ENCODE measurements at places on chromosomes 6 and 20.

DNA sequence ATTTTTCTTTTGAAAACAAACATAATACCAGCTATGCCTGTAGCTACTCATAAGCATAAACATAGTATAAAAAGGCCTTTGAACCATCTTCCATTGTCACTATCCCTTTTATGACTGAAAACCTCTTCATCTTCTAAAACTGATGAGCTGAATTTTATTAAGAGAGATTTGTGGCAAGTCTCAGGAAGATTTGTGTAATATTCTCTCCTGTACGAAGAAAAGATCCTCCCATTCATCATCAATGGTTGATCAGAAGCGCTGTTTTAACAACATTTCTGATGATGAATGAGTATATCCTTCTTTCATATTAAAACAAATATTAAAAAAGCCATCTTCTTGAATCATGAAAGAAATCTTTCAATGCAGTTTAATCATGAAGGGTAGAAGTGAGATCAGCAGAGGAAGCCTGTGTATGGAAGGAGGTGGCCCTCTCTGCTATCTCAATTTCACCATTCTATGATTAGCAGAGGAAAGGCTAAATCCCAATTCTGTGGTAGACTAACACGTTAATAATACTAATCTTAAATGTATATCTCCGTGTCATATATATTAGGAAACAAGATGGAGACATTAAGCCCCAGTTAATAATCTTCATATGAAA is 430.2 kb downstream of the FRK start:
- no peak for DNase-seq

GRCh38 chr20:51335329-51335841 is 207.1 kb downstream of the NFATC2 start:
- DNase-seq = peak; percentile 56

DNA sequence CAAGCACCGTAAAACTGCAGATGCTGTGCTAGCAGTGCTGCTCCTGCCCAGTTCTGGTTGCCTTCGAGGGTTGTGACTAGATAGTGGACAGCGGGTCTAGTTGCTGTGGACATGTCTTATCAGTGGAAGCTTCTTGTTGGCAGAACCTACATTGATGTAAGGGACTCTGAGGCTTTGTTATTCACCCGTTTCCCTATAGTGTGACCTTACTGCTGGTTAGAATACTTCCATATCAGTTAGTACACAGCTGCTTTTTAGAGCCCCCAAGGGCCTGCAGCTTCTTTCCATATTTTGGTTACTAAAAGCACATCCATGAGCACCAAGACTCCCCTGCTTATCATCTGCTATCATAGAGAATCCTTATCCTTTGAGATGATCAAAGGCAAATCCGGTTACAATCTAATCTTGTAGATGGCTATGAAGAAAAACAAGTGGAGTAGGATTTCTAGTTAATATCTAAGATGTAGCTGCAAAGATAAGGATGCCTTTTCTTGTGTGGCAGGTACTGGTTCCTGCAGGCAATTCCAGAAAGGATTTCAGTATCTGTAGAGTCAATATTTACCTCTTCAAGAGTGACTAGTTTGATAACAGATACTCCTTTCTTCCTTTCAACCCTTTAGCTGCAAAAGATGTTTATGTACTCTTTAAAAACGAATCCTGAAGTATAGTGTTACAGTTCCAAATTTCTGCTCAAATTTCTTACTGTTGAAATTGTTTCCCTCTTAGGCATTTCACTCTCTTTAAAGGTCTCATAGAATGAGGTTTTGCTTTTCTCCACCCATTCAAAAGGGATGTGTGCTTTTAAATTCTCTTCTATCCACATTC is 163.6 kb downstream of the JARID2 start:
- DNase-seq = no peak

GRCh38 chr6:41675176-41675775 is 37.0 kb downstream of the MDFI start:
- DNase-seq = no peak

- no peak for DNase-seq
Observed at GRCh38 chr6:46263707-46264086, 92.9 kb upstream of the ENPP5 start.

DNA sequence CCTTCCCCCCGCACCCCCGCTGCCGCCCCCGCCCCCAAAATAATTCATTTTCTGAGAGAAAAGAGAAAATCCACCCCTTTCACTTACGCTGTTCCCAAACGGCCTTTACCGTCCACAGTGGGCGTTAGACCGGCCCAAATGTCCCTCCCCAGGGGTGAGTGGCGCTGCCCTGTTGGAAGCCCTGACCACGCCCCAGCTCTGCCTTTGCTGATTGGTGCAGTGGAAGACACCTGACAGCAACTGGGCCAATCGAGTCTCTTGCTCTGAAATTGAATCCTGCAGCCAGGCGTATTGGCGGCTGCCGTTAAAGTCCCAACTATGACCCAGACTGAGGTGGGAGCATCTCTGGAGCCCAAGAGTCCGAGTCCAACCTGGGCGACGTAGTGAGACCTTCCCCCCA is 15.7 kb downstream of the ZFP64 start:
- no peak for DNase-seq

- no peak for DNase-seq
Observed at GRCh38 chr6:158831571-158831970, 12.4 kb upstream of the EZR start.

DNA sequence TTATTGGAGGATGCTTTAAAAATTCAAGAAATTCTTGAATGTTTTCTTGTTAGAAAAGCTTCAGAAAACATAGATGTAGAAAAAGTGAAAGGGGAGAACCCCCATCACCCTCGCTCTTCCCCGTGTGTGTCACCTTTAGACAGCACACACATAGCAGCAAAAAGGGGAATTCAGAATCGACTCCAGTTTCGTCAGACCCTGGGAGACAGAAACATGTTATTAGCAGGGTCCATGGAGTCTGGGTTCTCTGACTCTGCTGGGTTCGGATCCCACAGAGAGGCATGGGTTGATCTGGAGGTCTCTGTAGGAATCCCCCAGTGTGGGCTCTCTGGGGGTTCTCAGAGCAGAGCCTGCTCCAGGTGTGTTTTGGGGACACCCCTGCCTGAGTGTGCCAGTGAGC is 43.7 kb downstream of the ARHGAP40 start:
- peak; percentile 70 for DNase-seq

- no peak for DNase-seq
Observed at GRCh38 chr6:126720304-126720703, 380.4 kb downstream of the CENPW start.

- no peak for DNase-seq
Observed at GRCh38 chr6:17490724-17491123, 97.3 kb downstream of the CAP2 start.

GRCh38 chr6:74343804-74344203 is 647.8 kb downstream of the CD109 start:
- no peak for DNase-seq

DNA sequence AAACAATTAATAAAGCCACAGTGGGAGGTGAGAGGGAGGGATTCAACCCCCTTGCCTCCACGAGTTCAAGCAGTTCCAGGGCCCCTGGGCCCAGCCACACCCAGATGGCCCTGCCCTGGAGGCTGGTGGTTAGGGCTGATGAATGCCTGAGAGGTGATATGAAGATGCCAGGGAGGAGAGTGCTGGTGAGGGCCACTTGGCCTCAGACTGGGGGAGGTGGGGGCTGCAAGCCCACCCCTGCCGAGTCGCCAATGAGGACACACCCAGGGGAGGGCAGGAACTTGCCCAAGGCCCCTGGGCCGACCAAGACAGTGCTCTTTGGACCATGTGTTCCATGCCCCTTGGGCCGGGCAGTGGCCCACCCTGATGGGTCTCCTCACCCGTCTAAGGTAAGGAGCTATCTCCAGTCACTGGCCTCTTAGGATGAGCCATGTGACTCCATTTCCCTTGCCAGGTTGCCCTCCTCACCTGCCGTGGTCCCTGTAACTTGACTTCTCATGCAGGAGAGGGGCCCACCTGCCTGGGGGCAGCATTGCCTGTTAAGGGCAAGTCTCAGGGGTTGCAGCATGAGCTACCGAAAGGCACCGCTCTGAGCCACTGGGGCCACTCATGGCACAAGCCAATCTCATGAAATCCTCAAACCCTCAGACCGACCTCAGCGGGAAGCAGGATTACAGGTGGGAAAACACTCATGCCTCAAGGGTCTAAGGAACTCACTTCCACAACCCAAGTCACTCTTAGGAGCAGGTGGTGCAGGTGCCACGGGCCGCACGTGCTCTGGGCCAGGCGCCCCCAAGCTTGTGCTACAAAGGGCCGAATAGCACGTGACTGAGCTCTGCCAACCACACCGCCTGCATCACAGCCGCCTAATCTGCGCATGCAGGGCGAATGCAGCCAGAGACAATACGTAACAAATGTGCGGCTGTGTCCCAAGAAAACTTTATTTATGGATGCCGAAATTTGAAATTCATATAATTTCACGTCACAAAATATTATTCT is 147.4 kb upstream of the MLN start:
- no peak for DNase-seq

- DNase-seq = no peak
Observed at GRCh38 chr20:14751191-14751590, 413.8 kb upstream of the FLRT3 start.

DNA sequence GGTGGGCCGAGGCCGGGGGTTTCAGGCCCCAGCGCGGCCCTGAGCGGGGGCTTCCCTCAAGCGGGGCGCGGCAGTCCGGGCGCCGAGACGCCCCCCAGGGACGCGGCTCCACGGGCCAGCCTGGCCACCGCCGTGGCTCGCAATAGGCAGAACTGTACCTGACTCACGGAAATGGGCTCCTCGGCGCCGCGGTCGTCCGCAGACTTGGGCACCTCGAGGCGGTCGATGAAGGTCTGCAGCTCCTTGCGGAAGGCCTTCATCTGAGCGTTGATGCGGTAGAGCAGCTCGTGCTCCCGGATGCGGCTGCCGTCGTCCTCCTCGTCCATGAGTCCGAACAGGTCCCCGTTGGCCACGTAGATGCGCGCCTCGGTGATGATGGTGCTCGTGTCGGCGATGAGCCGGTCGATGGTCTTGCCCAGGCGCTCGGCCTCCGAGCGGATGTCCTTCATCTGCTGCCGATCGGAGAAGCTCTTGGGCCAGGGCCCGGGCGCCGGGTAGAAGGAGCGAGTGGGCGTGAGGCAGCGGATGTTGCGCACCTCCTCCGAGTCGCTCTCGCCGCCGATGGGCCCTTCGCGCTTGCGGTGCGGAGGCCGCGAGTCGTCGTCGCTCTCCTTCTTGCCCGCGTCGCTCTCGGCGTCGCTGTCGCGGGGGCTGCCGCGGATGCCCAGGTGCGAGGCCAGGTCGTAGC is 16.1 kb upstream of the KIAA0408 start:
- DNase-seq = no peak

DNA sequence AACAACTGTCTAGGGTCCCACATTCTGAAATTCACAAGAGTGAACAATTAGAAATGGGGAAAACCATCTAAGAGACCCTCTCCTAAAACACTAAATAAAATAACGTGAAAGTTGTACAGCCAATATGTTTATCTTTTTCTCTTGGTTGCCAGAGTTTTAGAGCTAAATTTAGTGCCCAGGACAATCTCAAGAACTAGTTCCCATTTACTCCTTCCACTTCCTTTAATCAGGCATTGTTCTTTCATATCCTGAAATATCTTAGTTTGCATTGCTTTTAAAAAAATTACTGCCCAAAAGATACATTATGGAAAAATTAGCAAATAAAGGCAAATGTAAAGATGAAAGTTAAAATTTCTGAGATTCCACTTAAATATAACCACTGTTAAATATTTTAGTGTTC is 33.1 kb upstream of the UBR2 start:
- DNase-seq = no peak

DNA sequence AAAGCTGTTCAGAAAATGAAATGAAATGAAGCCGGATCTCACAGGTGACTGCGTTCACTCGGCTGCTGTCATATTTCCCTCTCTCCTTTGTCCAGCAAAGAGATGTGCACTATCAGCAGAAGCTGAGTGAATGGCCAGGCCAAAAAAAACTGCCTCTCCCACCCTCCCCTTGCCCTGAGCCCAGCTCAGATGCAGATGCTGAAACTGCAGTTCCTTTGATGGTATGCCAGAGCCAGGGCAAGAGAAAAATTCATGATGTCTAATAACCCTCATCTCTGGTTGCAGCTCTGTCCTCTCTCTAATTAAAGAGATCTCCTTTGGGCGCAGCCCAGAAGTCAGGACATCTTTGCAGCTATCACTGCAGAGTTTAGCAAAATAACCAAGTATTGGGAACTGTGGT is 210.5 kb upstream of the RIN2 start:
- DNase-seq = no peak

- DNase-seq = no peak
Observed at GRCh38 chr6:90220273-90220672, 76.4 kb downstream of the BACH2 start.

DNA sequence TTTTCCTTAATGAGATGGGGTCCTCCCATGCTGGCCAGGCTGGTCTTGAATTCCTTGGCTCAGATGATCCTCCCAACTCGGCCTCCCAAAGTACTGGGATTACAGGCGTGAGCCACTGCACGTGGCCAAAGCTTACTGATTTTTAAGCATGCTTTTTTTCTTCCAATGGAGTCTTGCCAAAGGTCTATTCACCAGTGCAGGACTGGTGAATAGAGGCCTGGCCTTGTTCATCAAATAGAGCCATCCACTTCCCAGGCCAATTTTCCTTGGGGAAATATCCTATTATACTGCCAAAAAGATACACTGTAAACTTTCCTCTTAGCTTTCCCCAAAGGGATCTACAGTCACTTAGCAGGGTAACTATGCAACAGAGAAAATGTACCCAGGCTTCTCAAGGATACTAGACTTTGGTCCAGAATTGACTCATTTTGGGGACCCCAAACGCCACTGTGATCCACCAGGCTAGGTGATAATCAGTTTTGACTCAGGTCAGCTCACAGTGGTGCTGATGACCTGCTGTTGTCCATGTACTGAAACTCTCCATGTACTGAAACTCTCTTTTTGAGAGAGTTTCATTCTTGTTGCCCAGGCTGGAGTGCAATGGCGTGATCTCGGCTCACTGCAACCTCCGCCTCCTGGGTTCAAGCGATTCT is 91.8 kb downstream of the REPS1 start:
- DNase-seq = no peak

DNA sequence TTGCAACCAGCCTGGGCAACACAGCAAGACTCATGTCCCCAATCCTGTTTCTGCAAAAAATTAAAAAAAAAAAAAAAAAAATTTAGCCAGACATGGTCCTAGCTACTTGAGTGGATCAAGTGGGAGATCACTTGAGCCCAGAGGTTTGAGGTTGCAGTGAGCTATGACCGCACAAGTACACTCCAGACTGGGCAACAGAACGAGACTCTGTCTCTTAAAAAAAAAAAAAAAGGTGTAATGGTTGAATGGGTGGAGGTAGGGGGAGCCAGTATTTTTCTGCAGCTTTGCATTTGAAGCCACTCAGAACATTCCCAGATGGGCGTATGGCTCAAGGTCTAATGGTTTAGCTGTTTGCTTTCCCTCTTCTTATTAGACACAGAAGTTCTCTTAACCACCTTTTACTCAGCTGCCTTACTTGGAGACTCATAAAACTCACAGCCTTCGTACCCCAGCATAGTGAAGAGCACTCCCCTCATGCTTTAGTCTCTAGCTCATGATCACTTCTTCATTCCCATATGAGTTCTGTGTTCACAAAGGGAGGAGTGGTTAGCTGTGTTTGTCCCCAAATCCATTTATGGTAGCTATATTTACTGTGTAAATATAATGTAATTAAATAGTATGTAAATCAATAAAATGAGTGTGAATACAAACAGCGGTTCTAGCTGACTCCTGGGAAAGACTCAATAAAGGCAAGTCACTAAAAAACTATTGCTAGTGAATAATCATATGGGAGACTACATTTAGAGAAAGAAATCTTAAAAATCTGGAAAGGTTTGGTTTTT is 9.0 kb downstream of the FKBP1A start:
- DNase-seq = no peak
